ENCODE measurements at places on chromosomes 1 and 21.

- no peak for DNase-seq
Measured at GRCh38 chr1:180278596-180279395, 48.7 kb downstream of the LHX4 start.

DNA sequence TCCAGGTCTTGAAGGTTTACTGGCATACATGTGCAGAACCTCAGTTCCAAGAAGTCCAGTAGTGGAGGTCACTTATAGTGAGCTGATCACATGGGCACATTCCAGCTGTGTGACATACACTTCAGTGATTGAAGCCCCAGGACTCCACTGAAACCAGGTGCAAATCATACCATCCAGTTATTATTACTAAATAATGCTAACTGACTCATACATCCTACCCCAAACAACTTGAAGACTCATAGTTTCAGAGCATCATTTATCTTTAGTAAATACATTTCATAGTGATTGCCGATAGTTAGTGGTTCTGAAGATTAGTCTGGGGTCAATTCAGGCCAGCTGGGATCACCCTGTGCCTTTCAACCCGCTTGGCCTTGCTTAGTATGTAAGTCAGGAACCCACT is 137.9 kb upstream of the UBE2U start:
- no peak for DNase-seq

DNA sequence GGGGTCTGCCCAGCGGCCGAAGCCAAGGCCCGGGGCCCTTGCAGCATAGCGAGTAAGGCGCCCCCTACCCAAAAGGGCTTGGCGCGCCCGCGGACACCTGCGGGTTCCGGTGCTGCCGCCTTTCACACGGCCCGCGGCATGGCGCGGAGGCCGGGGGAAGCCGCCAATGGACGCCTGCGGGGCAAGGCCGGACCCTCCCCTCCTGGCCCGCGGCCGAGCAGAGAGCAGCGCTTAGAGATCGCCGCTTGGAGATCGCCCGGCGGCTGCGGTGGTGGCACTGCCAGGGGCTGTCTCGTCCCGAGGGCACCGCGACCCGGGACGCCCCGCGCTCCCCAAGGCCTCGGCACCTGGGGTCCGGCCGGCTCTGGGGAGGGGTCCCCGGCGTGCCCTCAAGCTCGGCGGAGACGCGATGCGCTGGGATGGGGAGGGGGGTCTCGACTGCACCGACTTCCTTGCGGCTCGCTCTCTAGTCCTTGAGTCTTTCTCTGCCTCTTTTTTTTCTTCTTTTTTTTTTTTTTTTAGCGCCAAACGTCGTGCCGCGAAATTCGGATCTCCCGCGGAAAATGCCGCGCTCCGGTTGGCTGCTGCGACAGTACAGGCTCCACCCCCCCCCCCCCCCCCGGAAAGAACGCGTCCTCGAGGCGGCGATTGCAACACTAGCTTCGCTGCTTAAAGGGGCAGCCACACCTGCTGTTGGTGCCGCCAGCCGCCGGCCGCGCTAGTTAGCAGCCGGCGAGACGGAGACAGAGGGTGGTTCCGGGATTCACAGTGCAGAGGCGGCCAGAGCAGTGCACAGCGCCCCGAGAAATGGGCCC is at the start of gene E2F2:
Gene E2F2, minus strand, starts transcription at position 487 of the 815 bp plus-strand sequence. Its CDS starts 440 bp downstream, at position 47.
- peak; percentile 45 for DNase-seq

DNA sequence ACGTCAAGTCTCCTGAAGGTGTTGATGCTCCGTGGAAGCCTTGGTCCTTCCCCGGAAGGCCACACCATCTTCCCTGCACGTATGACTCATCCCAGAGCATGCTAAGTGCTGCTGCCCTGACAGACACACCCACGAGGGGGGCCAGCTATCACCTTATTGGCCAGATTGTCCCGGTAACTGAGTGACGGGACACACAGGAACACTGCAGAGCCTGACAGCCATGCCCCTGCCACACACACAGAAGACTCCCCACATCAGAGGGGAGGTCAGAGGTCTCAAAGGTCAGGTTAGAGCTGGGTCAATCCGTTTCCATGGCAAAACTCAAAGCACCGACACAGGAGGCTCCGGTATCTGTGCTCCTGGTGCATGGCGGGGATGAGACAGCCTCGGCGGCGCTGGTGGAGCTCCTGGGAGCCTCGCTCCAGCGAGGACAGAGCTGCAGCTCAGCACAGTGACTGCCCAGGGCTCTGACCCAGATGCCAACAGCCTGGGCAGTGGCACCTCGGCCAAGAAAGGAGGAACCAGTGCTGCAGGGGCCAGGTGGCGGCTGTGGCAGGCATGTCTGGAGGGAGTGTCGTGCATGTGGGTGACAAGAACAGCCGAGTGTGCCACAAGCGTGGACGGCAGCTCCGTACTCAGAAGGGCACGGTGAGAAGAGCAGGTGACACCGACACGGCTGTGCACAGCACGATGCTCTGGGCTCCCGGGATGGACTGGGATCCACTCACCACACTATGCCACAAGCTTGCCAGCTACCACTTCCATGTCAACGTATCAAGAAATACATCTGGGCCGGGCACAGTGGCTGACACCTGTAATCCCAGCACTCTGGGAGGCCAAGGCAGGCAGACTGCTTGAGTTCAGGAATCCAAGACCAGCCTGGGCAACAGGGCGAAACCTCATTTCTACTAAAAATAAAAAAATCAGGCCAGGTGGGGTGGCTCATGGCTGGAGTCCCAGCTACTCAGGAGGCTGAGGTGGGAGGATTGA is 14.8 kb upstream of the TMEM240 start:
- DNase-seq, result no peak

DNA sequence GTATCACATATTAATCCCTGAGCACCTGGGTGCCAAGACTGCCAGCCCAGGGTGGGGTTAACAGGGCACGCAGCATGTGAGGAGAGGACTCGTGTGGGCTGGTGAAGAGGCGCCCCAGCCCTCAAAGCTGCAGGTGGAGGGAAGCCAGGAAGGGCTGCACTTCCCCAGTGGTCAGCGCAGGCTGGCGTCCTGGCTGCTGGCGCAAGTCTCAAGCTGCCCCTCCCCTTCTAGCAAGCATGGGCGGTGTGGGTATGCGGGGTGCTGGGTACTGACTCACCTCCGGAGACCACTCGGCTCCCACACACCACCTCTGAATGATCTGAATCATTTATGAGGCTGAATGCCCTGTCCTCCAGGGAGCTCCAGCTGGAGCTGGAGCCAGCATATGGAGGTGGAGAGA is 44.0 kb downstream of the EIF2D start:
- no peak for DNase-seq

- DNase-seq, result no peak
Measured at GRCh38 chr1:114152089-114152507, 1.6 kb downstream of the SYT6 start.

DNA sequence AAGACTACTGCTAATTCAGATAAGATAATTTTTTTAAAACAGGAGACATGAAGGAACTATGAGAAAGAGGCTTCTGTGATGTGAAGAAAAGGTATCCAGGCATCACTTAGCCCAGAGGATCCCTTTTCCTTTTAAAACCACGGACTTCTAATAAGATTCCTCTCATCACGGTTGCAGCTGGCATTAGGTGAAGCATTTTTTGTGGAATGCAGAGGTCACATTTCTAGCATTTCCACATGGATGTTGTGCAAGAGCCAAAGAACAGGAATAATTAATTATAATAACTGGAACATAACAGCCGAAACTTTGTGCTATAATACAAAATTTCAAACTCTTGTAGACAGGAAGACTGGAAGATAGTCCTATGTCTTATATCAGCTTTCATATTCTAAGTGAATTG is 27.6 kb downstream of the CYP2J2 start:
- DNase-seq, result no peak

DNA sequence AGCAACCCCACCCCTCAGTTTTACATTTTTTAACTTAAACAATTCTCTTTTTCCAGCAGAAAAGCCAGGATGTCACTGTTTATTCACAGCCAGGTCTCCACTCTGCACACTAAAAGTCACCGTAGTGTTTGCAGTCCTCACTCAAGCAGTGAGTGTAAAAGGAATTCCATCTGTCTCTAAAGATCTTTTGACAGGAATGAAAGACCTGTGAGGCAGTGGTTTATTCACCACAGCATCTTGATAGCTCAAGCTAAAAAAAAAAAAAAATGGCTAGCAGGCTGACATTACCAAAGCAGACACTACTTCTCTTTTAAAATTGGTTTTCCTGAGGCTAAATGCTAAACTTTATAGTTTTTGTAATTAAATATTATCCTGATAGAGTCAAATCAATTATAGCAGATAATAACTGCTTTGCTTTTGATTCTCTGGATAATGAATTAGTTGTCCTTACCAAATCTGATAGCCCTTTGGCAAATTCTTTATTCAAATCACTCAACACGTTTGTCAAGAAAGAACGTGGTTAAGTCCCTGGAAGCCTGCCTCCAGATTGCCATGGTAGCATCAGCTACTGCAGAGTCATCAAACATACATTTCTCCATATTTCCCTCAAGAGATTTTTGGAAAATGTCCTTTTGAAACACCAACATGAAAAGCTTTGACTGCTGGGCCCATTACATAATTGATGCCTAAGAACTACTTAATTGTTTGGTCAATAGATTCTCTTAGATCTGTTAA is 22.2 kb upstream of the SLC5A9 start:
- DNase-seq, result no peak

GRCh38 chr1:184473176-184473966 is 86.5 kb downstream of the C1orf21 start:
- DNase-seq, result no peak

GRCh38 chr1:15141935-15142539 is 11.5 kb upstream of the TMEM51 start:
- no peak for DNase-seq

DNA sequence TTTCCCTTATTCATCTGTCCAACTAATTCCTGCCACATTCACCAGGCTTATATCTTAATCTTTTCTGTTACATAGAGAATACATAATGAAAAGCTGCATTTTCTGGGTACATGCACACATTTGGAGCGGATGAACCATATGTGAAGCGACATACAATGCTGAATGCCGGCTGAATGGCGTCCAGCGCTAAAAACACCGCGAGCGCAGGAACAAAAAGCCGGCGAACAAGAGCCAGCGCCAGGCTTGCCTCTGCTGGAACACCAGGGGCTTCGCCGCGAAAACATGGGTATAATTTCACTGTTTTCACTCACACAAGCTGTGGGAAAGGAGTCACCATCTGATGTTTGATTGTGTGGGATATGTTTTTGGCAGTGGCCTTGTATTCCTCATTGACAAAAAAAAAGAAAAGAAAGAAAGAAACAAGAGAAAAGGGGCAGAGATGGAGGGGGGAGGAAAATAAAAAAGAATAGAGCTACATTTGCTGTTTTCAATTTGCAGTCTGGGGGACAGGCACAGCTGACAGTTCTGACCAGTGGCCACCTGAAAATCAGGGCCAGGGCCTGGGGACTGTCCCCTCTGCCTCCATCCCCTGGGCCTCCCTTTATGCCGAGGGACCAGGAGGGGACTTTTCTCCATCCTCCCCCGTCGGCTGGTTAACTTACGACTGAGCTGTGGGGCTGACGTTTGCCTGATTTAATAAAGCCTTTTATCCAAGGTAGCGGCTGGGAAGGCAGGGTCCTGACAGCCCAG is 70.2 kb upstream of the OLIG2 start:
- DNase-seq, result no peak

GRCh38 chr1:246639732-246640131 is 73.5 kb downstream of the CNST start:
- DNase-seq, result no peak

DNA sequence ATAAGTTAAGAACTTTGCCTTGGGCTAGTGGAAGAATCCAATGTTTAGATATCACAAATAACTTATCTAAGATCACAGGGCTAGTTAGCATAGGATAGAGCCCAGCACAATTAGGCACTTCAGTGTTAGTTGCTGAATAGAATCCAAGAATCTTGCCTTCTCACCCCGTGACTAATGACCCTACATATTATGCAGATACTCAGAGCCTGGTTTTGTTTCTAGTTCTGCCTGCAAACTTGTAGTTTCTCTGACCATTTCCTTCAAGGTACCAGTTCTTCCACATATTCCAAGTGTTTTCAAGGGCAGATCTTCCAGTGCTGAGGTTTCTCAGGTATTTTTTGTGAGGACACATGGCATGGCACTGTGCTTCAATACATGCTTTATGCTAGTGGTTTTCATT is 239.3 kb downstream of the KCNK2 start:
- DNase-seq, result no peak

DNA sequence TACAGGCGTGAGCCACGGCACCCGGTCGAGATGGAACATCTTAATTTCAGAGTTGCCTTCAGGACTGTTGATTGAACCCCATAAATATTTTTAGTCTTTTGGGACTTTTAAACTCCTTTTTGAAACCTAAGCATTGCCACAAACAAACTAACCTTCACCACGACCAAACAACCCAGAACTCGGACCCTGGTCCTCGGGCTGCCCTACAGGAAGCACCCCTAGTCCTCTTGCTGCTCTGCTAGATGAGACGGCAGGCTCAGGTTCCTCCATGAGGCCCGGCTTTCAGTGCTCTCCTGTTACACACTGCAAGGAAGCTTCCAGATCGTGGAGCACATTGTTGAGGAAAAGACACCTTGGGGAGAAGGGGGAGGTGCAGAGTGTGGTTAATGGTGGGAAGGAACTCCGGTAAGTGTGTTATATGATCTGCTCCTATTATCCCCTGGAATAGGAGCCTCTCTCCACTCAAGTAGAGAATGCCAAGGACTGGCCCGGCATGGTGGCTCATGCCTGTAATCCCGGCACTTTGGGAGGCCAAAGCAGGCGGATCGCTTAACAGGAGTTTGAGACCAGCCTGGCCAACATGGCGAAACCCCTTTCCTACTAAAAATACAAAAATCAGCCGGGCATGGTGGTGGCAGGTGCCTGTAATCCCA is 5.7 kb downstream of the EPHX1 start:
- no peak for DNase-seq

DNA sequence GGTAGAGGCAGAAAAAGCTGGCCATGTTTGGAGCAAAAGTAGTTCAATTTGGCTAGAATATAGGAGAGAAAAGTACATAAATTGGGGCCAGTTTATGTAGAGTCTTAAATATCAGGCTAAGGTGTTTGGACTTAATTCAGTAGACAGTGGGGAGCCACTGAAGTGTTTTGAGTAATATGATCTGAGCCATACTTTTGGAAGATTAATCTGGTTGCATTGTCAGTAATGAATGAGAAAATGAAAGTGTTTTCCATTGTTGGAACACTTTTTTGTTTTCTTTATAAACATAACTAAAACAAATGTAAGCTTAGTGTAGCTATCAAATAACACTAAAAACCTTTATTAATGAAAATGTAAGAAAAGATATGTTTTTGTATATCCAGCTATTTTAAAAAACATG is 42.1 kb downstream of the POU2F1 start:
- DNase-seq, result no peak

- DNase-seq, result no peak
Measured at GRCh38 chr1:190663962-190664361, 186.3 kb upstream of the BRINP3 start.

GRCh38 chr1:172449585-172450523 is 6.0 kb upstream of the PIGC start:
- DNase-seq, result no peak

- DNase-seq, result no peak
Measured at GRCh38 chr1:89273324-89273778, 691 bp upstream of the GBP5 start.

GRCh38 chr1:30318864-30319718 is 404.3 kb downstream of the MATN1 start:
- no peak for DNase-seq

DNA sequence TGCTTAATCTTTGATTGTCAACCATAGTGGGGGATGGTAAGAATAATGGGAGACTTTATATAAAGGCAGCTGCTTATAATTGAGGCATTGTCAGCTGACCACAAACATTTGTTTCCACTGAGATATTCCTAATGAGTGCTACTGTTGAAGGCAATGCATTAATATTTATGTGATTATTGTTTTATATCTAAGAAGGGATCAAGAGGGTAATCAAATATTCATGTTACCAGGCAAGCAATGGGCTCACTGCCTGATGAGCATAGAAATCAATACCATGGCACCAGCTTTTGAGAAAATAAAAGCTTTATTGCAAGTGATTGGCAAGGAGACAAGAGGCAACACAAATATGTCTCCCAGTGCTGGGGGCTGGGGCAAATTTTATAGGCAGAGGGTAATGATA is 706.7 kb upstream of the ADAMTS5 start:
- no peak for DNase-seq
